ACHN (cell line): ENCODE measurements at places on chromosomes 16 and 17.

- no peak for DNase-seq
These were observed 60.1 kb downstream of the IRX3 start for GRCh38 chr16:54226296-54227010.

DNA sequence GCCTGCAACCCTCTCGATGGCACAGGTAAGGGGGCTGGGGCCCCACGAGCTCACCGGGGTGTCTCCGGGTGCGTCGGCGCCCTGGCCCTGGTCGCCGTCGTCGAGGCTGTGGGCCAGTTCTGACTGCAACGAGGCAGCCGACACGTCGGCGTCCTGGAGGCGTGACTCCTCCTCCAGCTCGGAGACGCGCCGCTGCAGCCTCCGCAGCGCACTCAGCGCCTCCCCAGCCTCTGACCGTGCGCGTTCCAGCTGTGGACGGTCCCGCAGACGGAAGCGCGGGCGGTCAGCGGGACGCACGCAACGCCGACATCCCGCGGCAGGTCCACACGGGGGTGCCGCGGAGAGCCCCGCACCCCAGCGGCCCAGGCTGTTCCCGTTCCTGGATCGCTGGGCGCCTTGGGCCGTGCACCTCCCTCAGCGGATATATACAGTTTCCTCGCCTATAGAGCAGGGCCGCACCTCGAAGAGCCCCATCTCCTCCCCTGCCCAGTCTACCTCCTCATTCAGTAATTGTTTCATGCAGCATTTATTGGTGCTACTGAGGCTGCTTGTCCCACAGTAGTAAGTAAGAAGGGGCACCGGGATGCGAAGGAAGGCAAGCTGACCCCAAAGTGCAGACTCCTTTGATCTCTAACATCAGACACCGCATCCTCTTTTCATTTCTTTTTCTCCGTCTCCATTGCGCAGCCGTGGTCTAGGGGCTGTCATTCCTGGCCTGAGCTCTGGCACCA lies 5.8 kb downstream of the THOC6 start:
- DNase-seq = no peak

DNA sequence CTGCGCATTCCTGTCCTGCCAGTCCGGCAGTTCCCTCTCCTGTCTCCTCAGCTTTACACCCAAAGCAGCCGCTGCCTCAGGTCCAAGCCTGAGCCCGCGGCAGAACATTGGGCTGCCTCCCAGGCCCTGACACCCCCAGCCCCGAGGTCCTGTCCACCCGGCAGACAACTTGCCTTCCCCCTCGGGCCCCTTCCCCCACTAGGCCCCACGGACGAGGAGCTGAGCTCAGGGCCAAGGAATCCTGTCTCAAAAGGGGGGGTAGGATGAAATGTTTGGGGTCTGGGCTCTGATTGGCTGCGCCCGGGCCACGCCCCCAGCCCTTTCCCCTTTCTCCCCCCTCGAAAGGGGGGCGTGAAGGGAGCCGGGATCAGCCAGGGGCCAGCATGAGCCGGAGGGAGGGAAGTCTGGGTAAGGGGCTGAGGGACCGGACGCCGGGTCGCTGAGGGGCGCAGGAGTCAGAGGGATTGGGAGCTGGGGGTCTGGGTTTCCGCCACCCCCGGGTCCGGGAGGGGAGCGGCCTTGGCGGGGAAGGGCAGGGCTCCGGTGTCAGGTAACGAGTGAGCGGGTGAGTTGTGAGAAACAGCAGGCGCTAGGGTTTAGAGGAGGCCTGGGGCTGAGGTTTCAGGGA lies at the start of gene CTF1:
CTF1 (plus strand) TSS at position 354 of the 628 bp plus-strand sequence; CDS start at position 384, 30 bp downstream.
- peak; percentile 92 for DNase-seq

GRCh38 chr17:39213852-39214251 lies 11.9 kb downstream of the STAC2 start:
- peak; percentile 44 for DNase-seq

DNA sequence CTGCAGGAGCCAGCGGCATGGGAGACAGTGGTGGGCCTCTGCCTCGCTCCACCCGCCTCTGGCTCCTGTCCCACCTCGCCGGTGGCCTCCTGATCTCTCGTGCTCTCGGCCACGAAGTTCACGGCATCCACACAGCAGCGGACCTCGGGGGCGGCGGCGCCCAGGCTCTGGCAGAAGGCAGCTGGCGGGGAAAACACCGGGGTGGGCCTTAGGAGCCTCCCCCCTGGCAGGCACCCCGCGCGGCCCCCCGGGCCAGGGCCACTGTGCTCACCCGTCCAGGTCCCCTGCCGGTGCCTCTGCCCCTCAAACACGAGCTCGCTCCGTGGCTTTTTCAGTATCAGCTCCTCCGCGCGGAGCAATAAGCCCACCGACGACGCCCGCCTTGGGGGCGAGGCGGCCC lies 409 bp upstream of the C17orf107 start:
- no peak for DNase-seq

GRCh38 chr17:2393174-2393953 lies 7.5 kb downstream of the MNT start:
- peak; percentile 92 for DNase-seq

DNA sequence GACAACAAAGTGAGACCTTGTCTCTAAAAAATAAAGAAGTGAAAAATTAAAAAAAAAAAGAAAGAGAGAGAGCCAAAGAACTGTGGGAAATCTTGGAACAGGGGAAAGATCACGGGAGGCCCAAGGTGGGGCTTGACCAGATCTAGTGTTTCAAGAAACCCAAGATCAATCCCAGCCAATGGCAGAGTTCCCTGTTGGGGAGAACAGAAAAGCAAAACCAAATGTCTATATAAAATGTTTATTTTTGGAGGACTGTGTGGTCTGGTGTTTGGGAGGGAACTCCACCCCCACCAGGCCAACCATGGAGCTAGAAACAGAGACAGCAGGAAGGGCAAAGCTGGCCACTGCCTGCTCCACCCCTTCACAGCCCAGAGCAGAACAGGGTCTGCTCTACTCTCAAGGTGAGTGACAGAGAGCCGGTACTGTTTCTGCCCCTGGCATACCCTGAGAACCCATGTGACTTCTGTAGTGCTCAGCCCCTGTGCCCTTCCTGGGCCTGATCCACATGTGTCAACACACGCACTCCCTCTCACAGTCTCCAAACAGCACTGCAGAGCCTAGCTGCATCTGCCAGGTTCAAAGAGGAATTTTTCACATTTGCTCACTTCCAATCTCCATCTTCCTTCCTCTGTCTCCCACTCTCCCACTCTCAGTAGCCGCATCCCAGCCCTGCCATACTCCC lies 3.7 kb downstream of the TMEM101 start:
- no peak for DNase-seq
